ENCODE measurements at places on chromosomes 7 and 10.

- no peak for DNase-seq
Measured at GRCh38 chr10:18456984-18457383, 194.4 kb downstream of the NSUN6 start.

DNA sequence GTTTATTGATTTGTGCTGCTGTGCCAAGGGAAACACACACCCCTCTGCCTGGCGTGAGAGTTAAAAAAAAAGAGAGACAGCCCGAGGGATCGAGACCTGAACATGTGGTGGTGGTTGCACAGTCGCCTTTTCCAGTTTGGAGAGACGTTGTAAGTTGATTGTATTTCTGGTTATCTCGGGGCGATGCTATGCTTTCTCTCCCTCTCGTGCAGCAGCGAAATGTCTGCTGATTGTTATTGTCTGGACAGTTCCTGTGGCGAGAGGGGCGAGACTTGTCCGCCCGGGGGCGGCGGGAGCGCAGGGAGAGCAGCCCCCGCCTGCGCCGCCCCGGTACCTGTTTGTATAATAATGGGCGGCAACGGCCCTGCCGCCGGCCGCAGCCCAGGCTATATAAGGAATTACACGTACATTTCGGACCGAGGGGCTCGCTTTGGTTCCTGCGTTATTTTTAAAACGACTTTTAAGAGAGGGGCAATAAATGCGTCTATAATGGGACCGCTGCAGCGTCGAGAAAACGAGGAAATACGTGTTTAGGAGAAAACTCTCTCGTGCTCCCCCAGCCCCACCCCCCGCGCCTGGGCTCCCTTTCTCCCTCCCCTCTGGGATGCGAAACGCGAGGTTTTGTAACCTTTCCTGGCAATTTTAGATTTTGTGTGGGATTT lies 1.7 kb downstream of the ZEB1 start:
- peak; percentile 46 for DNase-seq

GRCh38 chr10:48470893-48471805 lies 133.7 kb downstream of the ARHGAP22 start:
- peak; percentile 39 for DNase-seq

DNA sequence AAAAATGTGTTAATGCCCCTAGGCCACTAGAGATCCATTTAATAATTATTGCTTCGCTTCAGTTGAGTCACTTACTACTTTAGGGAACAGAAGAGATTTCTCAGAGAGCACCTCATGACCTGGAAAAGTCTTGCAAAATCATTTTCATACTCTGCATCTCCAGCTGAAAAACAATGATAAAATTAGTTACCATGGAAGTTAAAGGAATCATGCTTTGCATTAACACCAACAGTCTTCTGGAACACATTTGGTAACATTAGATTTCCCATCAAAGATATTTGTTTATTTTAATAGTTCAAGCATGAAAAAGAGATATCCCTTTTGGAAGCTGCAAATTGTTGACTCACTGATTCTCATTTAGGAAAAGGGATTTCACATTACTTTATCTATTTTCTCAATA lies 1.8 kb upstream of the STEAP2 start:
- DNase-seq, result no peak

GRCh38 chr7:37916673-37917660 lies at the start of gene SFRP4:
Gene SFRP4 (minus strand): TSS chr7:37916817. CDS start chr7:37916537, 280 bp downstream.
- peak; percentile 27 for DNase-seq

- no peak for DNase-seq
Measured at GRCh38 chr7:37730501-37730900, 46.9 kb downstream of the GPR141 start.

GRCh38 chr7:71612911-71613310 lies 481.0 kb downstream of the GALNT17 start:
- DNase-seq, result no peak
